Mesenteric fat pad (tissue), 1 donor: ENCODE measurements at places on chromosomes 2 and 18.

DNA sequence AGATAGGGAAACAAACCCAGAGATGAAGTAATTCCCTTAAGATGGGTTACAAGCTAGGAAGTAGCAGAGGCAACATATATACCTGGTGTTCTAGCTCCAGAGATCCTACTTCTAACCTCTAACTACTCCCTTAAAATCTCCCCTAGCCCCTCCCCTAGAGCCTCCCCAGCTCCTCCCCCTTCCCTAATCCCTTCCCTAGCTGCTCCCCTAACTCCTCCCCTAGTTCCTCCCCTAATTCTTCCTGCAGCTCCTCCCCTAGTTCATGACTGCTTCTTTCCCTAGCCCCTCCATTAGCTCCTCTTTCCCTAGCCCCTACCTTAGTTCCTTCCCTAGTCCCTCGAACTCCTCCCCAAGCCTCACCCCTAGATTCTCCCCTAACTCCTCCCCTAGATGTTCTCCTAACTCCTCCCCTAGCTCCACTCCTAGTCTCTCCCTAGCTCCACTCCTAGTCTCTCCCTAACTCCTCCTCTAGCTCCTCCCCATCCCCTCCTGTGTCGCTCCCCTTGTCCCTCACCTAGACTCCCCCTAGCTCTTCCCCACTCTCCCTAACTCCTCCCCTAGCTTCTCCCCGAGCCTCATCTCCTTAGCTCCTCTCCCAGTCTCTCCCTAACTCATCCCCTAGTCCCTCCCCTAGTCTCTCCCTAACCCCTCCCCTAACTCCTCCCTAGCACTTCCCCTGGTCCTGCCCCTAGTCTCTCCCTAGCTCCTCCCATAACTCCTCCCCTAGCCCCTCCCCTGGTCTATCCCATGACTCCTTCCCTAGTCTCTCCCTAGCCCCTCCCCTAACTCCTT is 108.9 kb downstream of the CD226 start:
- no peak for DNase-seq

GRCh38 chr2:69926849-69927515 is 12.1 kb downstream of the MXD1 start:
- no peak for DNase-seq

- no peak for DNase-seq
Observed at GRCh38 chr2:54052825-54053718, 62.3 kb upstream of the ACYP2 start.

- DNase-seq: no peak
Observed at GRCh38 chr18:8031496-8031895, 464.4 kb downstream of the PTPRM start.

GRCh38 chr2:242069018-242069417 is 199.5 kb downstream of the RTP5 start:
- DNase-seq: no peak

DNA sequence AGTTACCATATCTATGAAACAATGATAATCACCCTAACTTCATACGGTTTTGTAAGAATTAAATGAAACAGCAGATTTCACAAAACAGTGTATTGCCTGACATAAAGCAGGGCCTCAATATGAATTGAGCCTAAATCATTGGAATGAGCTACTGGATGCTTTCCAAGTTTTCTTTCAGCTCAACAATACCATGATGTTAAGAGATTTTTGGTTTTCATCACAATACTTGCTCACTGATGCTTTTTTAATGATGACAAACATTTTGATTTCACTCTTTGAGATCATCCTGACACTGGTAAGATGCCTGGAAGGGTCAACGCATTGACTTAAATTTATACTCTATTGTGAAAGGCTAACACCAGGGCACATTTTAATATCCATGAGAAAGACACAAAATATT is 377.5 kb downstream of the ZNF521 start:
- no peak for DNase-seq
